ENCODE measurements at places on chromosomes 6 and 20.

- DNase-seq = no peak
Observed at GRCh38 chr6:32713241-32713640, 27.9 kb upstream of the HLA-DQA2 start.

DNA sequence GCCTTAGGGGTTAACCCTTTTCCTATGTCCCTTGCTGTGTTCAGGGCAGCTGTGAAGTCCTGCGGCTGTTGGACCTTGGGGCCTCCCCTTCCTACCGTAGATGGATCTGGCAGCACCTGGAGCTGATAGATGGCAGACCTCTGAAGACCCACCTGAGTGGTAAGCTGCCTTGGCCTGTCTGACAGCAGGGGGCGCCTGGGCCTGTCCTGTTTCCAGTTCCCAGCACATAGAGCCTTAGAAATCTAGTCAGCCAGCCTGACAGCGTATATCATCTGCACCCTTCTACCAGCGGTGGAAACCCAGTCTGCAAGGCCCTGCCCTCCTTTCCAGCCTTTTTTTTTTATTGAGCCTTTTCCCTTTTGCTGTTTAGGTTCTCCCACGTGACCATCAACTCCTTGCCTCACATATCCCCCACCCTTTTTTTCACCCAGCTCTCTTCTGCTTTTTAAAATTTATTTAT, 26.6 kb downstream of the CNBD2 start:
- peak; percentile 16 for DNase-seq

- no peak for DNase-seq
Observed at GRCh38 chr6:78533426-78533825, 333.9 kb upstream of the IRAK1BP1 start.

DNA sequence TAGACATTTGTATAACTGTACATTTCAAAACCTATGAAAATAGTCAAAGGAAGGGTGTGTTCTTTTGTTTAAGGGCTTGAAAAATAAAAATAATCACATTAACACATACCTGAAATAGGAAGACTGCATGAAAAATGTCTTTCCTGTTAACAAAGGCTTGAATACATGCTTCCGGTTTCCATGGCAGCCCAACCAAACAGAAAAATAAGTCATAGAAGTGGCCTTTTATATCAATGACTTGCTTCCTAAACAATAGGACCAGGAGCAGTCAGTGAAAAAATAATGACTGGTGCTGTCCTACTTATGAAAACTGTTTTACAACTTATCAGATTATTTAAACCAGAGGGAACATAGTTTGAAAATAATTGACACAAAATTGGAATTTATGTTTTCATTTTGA, 412.6 kb upstream of the PLCB4 start:
- DNase-seq = no peak

GRCh38 chr6:63805808-63806572, 170.4 kb downstream of the PHF3 start:
- DNase-seq = no peak

DNA sequence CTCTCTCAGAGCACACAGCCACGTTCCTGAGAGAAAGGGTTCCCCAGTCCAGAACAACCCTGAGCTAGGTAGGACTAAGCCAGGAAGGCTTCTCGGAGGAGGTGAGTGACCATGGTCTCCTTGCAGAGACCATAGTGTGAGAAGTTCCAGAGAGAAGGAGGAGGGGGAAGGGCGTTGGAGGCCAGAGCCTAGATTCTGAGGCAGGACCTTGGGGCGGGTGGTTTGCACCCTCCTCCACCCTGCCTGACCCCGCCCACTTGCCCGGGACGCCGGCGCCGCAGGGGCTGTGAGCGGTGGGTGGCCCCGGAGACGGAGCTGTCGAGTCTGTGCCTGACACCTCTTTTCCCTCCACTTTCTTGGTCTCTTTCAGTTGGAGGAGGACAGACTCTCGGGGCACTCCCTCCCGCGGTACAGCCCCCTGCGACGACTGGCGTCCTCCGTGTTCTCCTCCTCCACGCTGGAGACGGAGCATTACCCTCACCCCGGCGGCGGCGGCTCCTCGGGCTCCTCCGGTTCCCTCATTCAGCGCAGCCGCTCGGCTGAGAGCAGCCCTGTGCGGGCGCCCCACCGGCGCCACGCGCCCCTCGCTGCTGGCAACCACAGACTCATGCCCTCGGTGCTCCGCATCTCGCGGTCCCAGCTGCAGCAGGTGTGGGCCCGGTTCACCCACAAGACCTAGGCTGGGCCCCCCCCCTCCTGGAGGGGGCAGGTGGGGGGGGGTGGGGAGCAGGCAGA, 26.2 kb downstream of the TTBK1 start:
- no peak for DNase-seq

DNA sequence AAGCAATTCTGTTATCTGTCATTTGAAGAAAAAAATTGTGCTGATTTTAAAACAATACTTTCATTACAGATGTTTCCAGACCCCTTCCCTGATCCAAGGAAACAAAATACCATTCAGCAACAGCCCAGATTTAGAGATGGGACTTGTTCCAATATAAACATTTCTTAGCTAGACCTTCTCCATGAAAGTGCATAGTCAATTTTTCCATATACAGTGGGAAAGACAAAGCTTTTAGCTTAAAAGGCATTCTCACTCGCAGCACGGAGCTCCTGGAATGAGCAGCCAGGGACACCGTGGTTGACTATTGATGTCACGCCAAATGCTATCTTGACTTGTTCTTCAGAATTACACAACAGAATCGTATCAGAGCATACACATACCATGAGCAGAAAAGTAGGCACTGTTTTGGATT, 21.5 kb downstream of the LAMA4 start:
- no peak for DNase-seq

GRCh38 chr6:157552820-157553485, 172.0 kb downstream of the ZDHHC14 start:
- no peak for DNase-seq

DNA sequence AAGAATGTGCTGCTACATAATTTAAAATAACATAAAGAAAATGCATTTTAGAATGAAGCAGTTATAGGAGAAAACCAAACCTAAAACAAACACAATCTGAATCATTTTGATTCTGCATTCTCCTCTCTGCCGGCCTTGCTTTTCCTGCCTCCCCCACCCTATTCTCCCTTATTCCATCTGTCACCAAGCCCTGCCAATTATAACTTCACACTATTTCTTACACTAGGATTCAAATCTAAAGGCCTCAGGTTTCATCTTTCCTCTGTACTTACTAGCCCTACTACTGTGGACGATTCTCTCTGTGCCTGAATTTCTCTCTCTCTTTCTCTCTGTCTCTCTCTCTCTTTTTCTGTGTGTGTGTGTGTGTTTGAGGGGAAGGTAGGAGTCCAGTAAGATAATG, 18.7 kb upstream of the PRIM2 start:
- DNase-seq = no peak

DNA sequence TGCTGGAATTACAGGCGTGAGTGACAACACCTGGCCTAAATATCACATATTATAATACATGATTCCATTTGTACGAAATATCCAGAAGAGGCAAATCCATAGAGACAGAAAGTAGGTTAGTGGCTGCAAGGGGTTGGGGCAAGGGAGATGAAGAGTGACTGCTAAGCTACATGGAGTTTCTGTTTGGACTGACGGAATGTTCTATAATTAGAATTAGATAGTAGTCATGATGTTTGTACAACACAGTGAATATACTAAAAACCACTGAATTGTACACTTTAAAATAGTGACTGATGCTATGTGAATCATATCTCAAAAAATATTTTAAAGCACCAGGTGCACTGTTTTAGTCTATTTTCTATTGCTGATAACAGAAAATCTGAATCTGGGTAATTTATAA, 3.7 kb upstream of the HEBP2 start:
- DNase-seq = no peak

DNA sequence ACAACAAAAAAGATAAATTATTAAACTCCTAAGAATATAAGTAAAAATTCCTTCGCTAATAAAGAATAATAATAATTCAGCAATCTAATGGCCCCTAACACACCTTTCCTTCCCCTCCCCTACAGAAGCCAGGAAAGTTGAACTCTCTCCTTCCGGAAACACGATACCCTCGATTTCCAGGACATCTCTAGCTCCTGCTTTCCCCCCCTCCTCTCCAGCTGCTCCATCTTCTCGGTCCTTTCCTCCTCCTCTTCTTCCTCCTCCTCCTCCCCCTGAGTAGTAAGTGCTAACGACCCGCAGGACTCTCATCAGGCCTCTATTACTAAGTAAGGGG, 603 bp downstream of the TASP1 start:
- DNase-seq = no peak

DNA sequence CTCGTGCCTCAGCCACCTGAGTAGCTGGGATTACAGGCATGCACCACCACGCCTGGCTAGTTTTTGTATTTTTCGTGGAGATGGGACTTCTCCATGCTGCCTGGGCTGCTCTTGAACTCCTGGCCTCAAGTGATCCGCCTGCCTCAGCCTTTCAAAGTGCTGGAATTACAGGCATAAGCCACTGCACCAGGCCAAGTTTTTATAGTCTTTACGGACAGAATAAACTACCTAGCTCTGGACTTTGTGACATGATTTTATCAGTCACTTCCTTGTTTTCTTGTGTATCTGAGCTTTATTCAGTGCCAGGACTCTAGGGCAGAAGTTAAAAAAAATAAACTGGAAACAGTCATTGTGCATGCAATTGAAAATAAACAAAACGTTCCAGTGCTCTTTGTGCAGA, 46.7 kb upstream of the RALGAPA2 start:
- DNase-seq = no peak

DNA sequence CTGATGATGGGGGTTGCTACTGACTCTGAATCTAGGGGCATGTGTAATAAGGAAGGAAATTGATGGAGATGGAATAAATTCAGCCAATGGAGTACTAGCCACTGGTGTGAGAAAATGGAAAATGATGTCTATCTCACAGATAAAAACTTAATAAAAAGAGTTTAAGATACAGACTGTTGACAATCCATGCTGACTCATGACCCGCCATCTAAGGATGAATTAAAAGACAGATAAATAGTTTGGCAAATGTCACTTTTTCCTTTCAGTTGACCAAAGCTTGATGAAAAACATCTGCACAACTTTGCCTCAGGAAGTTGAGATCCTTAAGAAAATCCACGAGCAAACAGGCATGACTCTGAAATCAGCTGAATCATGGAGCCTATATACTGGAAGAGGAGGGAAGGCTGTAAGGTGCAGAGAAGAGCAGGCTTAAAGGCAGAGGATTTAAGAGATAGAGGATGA, 82.6 kb upstream of the BMP5 start:
- DNase-seq = no peak

DNA sequence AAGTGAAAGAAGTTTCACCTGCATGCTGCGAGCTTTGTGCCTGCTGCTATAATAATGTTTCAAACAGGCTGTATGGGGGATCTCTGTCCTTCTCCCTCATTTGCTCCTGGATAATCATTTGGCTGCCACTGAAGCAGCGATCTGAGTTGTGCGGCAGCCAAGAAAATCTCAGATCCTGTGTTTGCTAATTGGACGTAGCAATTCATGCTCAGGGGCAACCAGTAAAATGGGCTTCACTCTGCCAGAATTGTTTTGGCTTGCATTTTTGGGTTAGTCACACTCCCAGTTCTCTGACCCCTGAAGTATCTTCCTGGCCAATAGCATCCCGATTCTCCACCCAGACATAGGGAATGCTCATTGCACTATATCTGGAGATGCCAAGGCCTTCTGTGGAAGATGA, 13.7 kb upstream of the STXBP5 start:
- no peak for DNase-seq

DNA sequence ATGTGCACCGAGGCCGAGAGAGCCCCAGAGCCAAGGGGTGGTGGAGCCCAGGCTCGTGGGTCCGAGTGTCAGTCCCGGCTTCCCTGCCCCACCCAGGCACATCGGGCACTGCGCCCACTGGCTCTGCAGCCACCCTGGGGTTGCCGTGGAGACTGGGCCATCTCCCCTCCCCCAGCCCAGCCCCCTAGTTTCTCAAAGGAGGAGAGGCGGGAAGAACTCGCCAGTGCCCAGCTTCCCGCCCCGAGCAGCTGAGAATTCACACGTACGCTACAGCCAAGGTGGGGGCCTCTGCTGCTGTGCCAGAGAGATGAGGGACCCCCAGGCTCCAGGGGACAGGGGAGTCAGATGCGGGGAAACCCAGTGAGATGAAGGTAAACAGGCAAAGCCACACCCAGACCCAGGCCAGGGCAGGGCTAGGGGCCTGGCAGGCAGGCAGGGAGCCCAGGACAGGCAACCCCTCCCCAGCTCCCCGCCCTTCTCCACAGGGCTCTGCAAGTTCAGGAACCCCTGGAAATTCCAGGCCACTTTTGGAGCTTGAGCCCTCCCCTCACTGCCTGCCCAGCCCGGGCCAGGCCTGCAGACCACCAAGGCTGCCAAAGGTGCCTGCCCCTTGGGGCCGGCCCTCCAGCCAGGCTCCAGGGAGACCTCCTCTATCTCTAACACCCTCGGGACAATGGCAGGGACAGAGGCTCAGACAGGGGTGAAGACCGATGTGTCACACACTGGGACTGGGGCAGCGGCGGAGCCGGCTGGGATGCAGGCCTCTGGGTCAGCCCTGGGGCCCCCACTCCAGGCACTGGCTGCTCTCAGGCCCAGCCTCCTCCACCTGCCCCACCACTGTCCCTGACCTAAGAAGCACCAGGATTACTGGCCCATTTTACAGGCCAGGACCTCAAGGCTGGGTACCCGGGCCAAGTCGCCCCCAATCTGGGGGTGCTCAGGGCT, 6.0 kb downstream of the LAMA5 start:
- no peak for DNase-seq

GRCh38 chr20:19699180-19699971, 58.7 kb upstream of the RIN2 start:
- DNase-seq = no peak

DNA sequence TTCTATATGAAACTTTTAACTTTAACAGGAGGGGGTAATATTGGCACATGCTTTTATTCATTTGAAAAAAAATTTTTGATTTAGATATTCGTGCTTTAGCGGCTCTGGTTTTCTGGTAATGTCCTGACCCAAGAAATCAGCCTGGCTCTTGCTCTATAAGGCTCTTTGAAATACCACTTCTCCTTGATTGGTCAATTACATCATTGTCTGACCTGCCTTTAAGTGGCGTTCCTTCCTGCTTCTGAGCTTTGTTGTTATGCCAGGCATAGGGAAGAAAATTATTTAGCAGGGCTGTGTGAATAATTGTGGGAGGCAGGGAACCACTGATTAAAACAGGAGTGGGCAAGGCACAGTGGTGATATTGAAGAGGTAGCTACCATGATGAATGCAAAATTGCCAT, 3.9 kb downstream of the RNF144B start:
- no peak for DNase-seq

GRCh38 chr6:117711369-117711768, 36.1 kb downstream of the NUS1 start:
- DNase-seq = no peak

DNA sequence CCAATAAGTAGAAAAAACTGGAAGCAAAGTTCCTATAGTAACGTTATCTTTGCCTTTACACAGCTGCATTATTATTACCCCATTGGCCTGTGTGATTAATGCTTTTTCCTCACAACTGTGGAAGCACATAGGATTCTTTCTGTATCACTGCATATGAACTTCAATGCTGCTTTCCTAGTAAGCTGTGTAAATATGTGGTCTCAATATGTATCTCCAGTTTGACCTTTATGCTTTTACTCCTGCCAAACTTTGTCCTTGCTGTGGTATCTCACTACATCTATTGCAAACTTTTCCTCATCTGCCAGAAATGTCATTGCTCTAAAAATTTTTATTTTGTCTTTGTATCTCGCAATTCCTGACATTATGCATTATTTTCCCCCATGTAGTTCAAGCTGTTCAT, 168.6 kb downstream of the ZFAND3 start:
- no peak for DNase-seq

- no peak for DNase-seq
Observed at GRCh38 chr20:52289956-52290565, 98.5 kb upstream of the ZFP64 start.

Measured in cerebellar nuclear complex (tissue), 1 donor.